ENCODE measurements at places on chromosomes 1 and 21. TPM values are rescaled to one million over a fixed set of nuclear protein-coding genes. Genes with fewer than 3 reads are reported as not detected.

The ST6GALNAC3 gene
- 20.2 TPM for total RNA-seq

The ESRRG gene
- not detected for total RNA-seq

The AMY2A gene
- 2.8 TPM for total RNA-seq

The MYOM3 gene
- total RNA-seq: 1.9 TPM

The CHI3L1 gene
- total RNA-seq: 17.8 TPM

The ANGPTL7 gene
- 7.1 TPM for total RNA-seq

The IL19 gene
- not detected for total RNA-seq

The LRRC8D gene
- total RNA-seq: 10.3 TPM

The SPRR1A gene
- not detected for total RNA-seq

The TEDDM1 gene
- total RNA-seq: not detected

DNA sequence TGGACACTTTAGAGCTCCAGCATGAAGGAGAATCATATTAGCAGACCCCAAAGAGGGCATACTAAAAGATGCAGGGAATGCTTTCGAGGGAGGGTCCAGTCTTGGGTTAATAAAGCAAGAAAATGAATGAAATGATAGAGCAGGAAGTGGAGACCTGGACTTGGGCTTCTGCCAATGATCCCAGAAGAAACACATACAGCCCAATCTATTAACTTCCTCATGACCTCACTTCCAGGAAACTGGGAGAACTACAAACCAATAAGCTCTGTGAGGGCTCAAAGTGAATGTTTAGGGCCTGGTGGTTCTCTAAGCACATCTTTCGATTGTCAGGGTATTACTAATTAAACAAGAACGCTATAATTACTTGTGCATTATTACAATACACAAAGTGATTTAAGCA lies 53.6 kb upstream of the SSX2IP start:
- no peak overlapping the region for H3K4me3 ChIP-seq
- H3K36me3 ChIP-seq: no peaks in the 10 kb centered on the region
- DNase-seq: no peak

GRCh38 chr1:16164213-16165072 lies 8.6 kb upstream of the EPHA2 start:
- no peak overlapping the region for H3K27ac ChIP-seq
- no peaks in the 10 kb centered on the region for H3K27me3 ChIP-seq
- H3K36me3 ChIP-seq: no peaks in the 10 kb centered on the region

- H3K36me3 ChIP-seq: no peaks in the 10 kb centered on the region
- DNase-seq: no peak
- no peaks in the 10 kb centered on the region for H3K4me1 ChIP-seq
- no peak overlapping the region for H3K27ac ChIP-seq
Measured at GRCh38 chr1:154483941-154484803, 17.8 kb upstream of the TDRD10 start.

- H3K27ac ChIP-seq: no peak overlapping the region
- no peaks in the 10 kb centered on the region for H3K36me3 ChIP-seq
- H3K4me1 ChIP-seq: no peaks in the 10 kb centered on the region
- no peak overlapping the region for H3K4me3 ChIP-seq
Measured at GRCh38 chr1:114956570-114956969, 73.1 kb upstream of the TSHB start.

GRCh38 chr1:74780594-74780993 lies 47.6 kb downstream of the TYW3 start:
- no peaks in the 10 kb centered on the region for H3K36me3 ChIP-seq
- no peak overlapping the region for H3K4me3 ChIP-seq
- peaks cover 1% of the 10 kb centered on the region for H3K27me3 ChIP-seq
- no peak for DNase-seq
- no peak overlapping the region for H3K27ac ChIP-seq

GRCh38 chr1:210814382-210815123 lies 319.4 kb downstream of the KCNH1 start:
- H3K4me3 ChIP-seq: no peak overlapping the region
- no peak overlapping the region for H3K27ac ChIP-seq
- H3K27me3 ChIP-seq: no peaks in the 10 kb centered on the region
- no peaks in the 10 kb centered on the region for H3K4me1 ChIP-seq
- no peak for DNase-seq

DNA sequence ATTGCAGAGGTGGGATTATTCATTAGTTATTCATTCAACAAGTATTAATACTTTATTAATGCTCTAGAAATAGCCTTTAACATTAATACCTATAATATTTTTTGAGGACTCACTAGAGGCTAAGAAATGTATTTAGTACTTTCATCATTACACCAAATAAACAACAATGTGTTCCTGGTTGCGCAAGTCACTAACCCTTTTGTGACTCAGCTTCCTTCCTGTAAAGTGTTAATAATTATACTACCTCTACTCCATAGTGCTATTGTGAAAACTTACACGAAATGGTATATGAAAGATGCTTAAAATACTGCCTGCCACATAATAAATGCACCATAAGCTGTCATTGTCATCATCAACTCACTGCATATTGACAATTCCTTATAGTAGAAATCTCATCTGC lies 431.0 kb downstream of the DPYD start:
- no peak for DNase-seq
- H3K36me3 ChIP-seq: no peaks in the 10 kb centered on the region
- no peak overlapping the region for H3K4me3 ChIP-seq

GRCh38 chr21:45387506-45387905 lies 17.5 kb upstream of the COL18A1 start:
- H3K27ac ChIP-seq: no peak overlapping the region
- H3K36me3 ChIP-seq: no peaks in the 10 kb centered on the region
- DNase-seq: peak; percentile 19
- H3K4me1 ChIP-seq: no peaks in the 10 kb centered on the region

- H3K27ac ChIP-seq: no peak overlapping the region
- no peak for DNase-seq
Measured at GRCh38 chr1:62407398-62408009, 29.3 kb upstream of the USP1 start.

DNA sequence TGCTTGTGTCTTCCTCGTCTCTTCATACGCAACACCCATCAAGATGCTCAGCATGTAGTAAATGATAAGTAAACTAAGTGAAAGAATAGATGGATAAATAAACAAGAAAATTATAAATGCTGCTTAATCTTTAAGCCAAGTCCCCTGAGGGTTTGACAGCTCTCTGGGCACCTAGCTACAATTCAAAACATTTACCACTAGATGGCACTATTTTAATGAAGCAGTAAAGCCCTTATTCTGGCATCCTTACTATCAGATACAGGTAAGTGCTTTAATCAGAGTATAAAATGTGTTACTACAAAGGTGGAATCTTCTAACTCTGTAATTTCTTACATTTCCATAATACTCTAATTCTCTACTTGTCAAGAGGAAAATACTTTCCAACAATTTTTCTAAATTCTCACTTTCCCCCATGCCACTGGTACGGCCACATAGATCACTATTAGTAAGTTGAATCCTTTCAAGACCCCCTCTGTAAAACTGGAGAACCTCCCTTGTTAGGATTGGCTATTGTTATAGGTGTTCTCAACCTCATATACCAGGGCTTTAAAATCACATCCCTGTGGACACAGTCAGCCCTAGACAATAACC lies 137.8 kb downstream of the BARHL2 start:
- H3K27me3 ChIP-seq: no peaks in the 10 kb centered on the region
- H3K27ac ChIP-seq: no peak overlapping the region
- DNase-seq: no peak
- peaks cover 3% of the 10 kb centered on the region for H3K4me1 ChIP-seq
- no peaks in the 10 kb centered on the region for H3K36me3 ChIP-seq

GRCh38 chr1:41582004-41582325 lies 97.5 kb upstream of the EDN2 start:
- no peak overlapping the region for H3K4me3 ChIP-seq
- no peaks in the 10 kb centered on the region for H3K4me1 ChIP-seq
- no peak for DNase-seq
- no peak overlapping the region for H3K27ac ChIP-seq

DNA sequence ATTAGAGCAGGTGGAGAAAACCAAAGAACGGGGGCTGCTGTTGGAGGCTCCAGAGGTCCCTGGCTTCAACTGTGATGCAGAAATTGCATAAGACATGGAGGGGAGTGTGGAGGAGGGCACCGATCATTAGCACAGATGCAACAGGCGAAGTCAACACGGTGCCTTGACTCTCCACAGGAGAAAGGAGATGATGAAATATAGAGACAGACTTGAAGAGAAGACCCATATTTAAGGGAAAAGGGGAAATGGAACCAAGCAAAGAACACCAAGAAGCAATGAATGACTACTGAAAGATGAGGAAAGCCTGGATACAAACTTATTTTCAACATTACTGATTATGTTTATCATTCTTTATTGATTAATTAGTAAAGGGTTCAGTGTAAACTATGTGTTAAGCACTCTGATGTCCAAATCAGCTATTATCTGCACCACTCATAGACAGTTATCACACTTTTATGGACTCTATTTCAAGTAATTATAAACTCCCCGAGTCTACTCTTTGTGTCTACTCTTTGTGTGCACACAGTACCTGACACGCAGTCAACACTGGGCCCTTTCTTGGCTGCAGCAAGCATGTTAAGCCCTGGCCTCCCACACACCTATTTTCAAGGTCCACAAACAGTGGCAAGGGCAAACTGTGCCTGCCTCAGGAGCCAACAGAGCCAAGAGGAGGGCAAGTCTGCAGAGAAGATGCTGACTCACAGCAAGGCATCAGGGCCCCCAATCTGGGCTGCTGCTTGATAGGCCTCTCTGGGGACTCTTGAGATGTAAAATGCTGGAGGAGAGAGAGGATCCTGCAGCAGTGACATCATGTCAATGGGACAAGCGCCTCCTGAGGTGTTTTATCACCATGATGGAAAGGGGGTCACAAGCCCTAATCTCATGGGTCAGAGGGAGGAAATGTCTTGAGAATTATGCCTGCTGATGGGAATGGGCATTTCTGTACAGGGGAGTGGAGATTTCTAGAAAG lies 17.6 kb downstream of the PCNX2 start:
- no peaks in the 10 kb centered on the region for H3K4me1 ChIP-seq
- no peak overlapping the region for H3K27ac ChIP-seq
- H3K4me3 ChIP-seq: no peak overlapping the region
- no peaks in the 10 kb centered on the region for H3K36me3 ChIP-seq
- no peaks in the 10 kb centered on the region for H3K27me3 ChIP-seq
- no peak for DNase-seq

- DNase-seq: no peak
- H3K4me1 ChIP-seq: no peaks in the 10 kb centered on the region
- no peaks in the 10 kb centered on the region for H3K27me3 ChIP-seq
- H3K36me3 ChIP-seq: no peaks in the 10 kb centered on the region
Measured at GRCh38 chr1:64599242-64599641, 129.3 kb downstream of the CACHD1 start.

DNA sequence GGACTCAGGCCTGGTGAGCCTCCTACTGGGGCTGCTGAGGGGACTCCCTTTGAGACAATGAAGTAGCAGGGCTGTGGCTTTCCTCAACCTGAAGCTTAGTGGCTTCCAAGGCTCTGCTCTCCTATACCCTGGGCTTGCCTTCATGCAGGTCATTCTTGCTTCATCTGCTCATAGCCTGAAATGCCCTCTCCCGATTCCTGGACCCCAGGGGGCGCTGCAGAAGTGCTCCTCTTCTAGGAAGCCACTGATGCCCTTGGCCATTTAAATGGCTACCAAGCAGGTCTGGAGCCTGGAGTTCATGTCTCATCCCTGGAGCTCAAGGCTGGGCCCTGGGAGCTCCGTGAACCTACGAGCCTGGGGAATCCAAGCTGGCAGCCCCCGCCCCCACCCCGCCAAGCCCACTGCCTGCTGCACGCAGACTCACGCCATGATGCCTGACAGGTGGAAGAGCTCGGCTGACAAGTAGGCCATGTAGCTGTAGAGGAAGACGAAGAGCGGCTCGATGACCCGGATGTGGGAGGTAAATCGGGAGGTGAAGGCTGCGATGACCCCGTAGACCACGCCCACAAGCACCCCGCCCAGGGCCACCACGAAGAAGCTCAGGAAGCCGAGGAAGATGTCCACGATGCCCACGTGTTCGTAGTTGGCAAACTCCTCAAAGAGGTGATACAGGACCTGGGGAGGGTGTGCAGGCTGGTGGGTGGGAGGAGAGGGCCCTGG lies 45.7 kb downstream of the SLC9A1 start:
- no peaks in the 10 kb centered on the region for H3K27me3 ChIP-seq
- H3K4me3 ChIP-seq: no peak overlapping the region
- DNase-seq: no peak
- H3K27ac ChIP-seq: no peak overlapping the region

GRCh38 chr1:75986478-75986877 lies 54.3 kb upstream of the ASB17 start:
- H3K4me3 ChIP-seq: no peak overlapping the region
- no peak overlapping the region for H3K27ac ChIP-seq
- H3K4me1 ChIP-seq: no peaks in the 10 kb centered on the region
- no peak for DNase-seq

Data from aorta (tissue), 5 donors.